Smooth muscle cell of the brain vasculature (primary cell): ENCODE measurements at places on chromosomes 5 and 9.

DNA sequence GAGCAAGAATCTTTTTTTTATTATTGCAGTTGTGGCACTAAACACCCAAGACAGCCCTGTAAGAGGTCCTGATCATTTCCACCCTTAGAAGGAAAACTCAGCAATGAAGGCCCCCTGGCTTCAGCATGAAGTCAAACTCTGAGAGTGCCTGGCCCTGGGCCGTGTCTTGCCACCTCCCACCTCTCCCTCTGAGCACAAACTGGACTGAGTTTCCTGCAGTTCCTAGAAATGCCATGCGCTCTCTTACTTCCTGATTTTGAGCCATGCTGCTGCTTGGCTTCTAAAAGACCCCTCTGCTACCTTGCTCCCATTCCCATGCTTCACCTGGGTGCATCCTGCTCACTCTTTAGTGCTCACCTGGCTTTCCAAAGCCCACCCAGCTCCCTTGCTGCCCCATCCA is 140.4 kb upstream of the KLF9 start:
- no peak for DNase-seq

DNA sequence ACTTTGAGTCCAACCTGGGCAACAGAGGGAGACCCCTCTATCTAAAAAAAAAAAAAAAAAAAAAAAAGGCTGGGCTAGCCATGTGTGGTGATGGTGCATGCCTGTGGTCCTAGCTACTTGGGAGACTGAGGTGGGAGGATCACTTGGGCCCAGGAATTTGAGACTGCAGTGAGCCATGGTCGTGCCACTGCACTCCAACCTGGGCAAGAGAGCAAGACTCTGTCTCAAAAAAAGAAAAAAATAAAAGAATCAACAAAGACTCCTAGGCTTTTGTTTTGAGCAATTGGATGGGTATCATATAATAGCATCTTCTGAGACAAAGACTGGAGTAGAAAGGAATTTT is 481.7 kb upstream of the PAPPA start:
- DNase-seq: no peak

- peak; percentile 81 for DNase-seq
Measured at GRCh38 chr5:174532455-174533453, 191.6 kb upstream of the MSX2 start.

GRCh38 chr5:144076521-144077083 is 93.9 kb downstream of the YIPF5 start:
- DNase-seq: no peak

DNA sequence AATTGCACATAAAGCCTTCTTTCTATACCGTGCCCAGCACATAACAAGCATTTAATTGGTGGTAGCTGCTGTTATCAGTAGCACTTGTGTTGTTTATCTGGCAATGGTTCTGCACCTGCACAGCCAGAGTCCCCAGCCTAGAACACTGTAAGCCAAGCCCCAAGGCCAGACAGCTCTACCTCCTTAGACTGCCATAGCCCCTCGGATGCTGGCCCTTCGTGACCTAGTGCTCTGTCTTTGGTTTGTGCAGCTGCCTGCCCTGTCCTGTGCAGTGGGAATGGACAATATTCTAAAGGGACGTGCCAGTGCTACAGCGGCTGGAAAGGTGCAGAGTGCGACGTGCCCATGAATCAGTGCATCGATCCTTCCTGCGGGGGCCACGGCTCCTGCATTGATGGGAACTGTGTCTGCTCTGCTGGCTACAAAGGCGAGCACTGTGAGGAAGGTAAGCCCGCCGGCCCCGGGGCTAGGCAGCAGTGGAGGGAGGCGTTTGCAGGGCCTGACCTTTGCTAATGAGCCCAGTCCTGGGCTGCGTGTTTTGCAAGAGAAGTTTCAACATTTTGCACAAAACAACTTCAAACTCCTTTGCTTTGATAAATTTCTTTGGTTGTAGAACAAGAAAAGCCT is 173.3 kb upstream of the WWC1 start:
- DNase-seq: no peak

GRCh38 chr5:345404-346195 is 24.1 kb downstream of the AHRR start:
- no peak for DNase-seq

GRCh38 chr9:134708672-134709038 is 67.1 kb downstream of the COL5A1 start:
- DNase-seq: no peak

- no peak for DNase-seq
Measured at GRCh38 chr5:168587987-168588386, 8.8 kb upstream of the PANK3 start.

GRCh38 chr5:27315363-27316270 is 277.2 kb upstream of the CDH9 start:
- no peak for DNase-seq

- DNase-seq: peak; percentile 95
Measured at GRCh38 chr5:93246090-93246855, 334.7 kb downstream of the NR2F1-AS1 start.

DNA sequence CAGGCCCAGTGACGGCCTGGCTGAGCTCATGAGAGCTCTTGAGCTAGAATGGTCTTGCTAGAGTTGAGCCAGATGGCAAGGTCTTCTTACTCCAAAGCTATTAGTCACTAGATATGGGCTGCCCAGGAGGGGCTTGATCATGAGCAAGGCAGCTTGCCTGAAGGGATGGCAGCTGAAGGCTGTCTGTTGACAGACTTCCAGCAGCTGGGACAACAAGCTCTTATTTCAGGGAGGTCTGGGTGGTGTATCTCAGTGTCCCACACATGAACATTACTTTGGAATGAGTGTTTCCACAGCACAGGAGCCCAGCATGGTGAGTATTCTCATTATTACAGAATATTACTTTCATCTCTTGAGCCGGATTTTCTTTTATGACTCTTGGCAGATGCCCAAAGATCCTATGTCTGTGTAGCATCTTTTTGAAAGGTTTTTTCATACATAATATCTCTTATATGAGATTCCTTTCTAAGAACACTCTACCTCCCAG is 414.1 kb downstream of the ARHGEF28 start:
- peak; percentile 46 for DNase-seq

GRCh38 chr9:131214876-131215275 is 61.4 kb downstream of the FAM78A start:
- DNase-seq: no peak

GRCh38 chr5:35736280-35736679 is 118.6 kb downstream of the SPEF2 start:
- no peak for DNase-seq

DNA sequence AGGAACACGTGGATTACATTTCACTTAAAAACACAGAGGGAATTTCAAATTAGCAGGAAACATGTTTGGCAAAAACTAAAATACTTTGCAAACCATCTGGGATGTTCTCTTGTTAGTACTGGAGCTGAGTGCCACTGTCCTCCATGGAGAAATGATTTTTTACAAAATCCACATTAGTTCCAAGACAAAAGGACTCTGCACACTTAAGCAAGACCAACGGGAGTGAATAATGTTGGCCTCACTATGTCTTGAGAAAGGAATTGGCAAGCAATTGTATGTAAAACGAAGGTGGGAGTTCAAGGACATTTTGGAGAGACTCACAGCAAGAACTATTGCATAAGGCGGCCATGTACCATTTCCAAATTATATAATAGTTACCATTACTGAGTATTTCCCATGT is 547.5 kb downstream of the EBF1 start:
- DNase-seq: no peak

DNA sequence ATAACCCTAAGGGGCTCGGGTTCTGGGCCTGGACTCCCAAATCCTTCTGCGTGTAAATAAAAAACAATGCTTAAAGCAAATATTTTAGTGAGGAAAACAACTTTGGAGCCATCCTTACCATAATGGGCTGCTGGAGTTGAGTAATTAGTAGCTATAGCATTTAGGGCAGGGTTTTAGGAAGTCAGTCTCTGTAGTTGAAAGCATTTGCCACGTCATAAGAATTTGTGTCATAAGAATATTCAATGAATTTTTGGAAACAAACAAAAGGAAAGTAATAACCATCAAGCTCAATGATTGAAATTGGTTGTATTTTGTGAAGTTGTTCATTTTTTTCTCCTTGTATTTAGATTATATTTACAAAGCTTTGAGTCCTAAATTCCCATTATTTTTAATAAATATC is 114.8 kb upstream of the ELL2 start:
- DNase-seq: no peak

- DNase-seq: no peak
Measured at GRCh38 chr5:175344331-175345195, 99.4 kb downstream of the DRD1 start.

GRCh38 chr5:72770266-72770665 is 46.2 kb upstream of the TNPO1 start:
- no peak for DNase-seq

DNA sequence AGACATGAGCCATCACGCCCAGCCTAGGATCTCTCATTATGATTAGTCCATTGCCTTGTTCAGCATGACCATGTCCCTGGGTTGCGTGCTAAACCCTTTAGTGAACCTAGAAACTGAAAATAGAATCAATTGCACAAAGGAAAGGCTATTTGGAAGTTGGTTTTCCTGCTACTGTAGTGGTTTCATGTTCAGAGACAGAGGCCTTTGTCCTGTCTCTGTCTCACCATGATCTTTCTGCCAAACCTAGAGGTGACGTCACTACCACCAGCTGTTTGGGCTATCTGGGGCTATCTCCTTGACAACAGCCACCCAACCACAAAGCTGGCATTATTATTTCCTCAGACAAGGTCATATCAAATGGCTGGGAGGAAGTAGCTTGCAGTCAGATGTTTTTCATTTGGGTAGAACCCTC is 4.0 kb upstream of the CDK5RAP2 start:
- no peak for DNase-seq

GRCh38 chr5:53069626-53070025 is 39.9 kb downstream of the MOCS2 start:
- peak; percentile 67 for DNase-seq

GRCh38 chr5:79418276-79418675 is 95.7 kb downstream of the HOMER1 start:
- DNase-seq: no peak

- DNase-seq: no peak
Measured at GRCh38 chr5:377326-377981, 55.9 kb downstream of the AHRR start.

DNA sequence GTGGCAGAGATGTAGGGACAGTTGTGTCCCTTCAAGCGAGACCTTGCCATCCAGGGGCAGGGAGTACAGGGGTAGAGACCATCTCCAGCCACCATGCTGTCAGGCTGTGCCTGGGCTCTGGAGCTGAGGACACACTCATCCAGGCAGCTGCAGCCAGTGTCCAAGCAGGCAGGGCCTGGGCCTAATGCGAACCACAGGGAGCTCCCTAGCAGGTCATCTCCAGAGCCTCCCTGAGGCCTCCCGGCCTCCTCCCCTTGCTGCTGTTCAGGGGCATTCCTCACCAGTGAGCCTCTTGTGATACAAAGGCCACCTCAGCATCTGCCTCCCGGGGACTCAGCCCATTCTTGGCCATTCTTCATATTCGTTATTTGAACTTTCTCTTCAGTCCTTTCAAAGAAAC is 35.0 kb downstream of the TPPP start:
- DNase-seq: no peak

DNA sequence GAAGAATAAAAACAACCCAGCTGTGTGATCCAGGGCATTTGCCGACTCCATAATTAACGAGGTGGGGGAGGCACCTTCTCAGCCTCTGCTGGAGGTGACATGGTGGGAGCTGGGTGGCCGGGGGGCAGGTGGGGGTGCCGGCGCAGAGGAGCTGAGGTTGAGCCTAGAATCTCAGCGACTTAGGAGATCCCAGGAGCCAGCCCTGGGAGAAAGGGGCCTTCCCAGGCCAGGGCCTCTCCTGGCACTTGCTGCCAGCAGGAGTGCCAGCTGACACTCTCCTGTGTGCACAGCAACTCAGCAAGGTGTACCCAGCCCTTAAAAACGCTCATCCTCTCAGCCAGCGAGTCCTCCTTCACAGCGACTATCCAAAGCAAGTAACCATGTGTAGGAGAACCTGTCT is 62.8 kb upstream of the FCN1 start:
- no peak for DNase-seq

DNA sequence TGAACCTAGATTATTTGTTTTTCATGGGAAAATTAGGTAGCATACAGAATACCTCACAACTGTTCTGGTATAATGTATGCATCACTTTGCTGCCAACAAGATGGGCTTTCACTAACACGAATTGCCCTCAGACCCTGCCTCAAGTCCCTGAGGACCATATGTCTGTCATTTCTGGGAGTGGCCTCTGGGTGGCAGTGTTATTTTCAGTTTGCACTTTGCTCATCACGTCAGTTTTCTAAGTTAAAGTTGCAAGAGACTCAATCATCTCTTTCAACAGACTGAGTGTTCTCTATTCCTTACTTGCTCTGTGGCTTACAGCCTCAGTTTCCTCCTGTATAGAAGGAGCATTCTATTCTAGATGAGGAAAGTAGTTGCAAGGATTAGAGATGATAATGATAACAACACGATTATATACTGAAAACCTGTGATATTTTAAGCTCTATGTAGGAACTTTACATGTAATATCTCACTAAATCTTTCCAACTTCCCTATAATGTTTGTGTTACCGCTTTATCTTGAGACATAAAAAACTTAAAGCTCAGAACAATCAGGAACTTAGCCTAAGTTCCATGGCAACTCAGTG is 55.7 kb downstream of the TSSK1B start:
- DNase-seq: peak; percentile 37

GRCh38 chr5:33611877-33612276 is 171.1 kb downstream of the TARS1 start:
- no peak for DNase-seq

GRCh38 chr5:78795757-78796156 is 147.2 kb upstream of the LHFPL2 start:
- DNase-seq: no peak

DNA sequence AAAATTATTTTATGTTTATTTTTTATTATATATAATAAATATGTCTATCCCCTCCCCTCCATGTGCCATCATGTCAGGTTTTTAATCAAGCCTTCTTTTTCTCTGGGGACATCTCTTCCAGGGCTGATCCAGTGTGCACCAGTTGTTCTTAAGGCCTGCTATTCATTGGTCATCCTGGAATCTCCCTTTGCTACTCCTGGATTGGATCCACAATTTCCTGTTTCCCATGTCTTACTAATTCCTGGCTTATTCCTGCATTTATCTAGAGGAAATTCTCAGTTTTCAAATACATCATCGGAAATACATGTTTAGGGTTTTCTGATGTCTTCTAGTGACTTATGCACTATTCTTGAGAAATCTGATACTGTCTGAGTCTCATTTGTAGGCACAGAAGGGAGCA is 56.8 kb downstream of the ANGPTL2 start:
- no peak for DNase-seq

DNA sequence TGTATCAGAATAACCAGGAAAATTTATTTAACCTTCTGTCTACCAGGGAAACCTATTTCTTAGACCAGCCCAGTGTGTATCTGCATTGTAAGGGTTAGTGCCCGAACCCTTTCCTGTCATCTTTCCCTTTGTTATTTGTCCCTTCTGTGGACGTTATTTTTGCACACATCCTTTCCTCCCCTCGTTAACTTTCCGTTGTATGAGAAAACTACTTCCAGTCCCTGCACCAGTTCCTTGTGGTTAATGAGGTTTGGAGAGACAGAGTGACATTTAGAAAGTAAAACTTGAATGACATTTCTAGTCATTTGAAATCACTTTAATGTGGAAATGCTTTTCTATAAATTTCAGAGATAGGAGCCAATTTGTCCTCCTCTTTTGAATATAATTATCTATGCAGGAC is 4.3 kb upstream of the IFNB1 start:
- no peak for DNase-seq
